ENCODE measurements at places on chromosomes 2 and 18. TPM values are rescaled to one million over a fixed set of nuclear protein-coding genes. Genes with fewer than 3 reads are reported as not detected.

Gene NYAP2
- total RNA-seq = not detected

Gene RND3
- total RNA-seq = 331 TPM

DNA sequence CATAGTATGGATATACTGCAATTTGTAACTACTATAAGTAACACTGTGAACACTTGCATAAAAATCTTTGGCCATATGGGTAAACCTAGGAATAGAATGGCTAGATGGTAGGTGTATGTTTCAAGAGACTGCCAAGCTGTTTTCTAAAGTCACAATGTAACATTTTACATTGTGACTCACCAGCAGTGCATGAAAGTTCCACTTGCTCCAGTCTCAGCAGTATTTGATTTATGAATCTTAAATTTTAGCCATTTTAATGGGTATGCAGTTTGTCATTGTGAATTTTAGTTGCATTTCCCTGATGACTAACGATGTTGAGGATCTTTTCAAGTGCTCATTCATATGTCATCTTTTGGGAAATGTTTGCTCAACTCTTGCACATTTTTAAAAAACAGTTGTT lies 86.1 kb downstream of the FARSB start:
- DNase-seq = peak; percentile 35

GRCh38 chr2:240896394-240896793 lies 438 bp upstream of the MAB21L4 start:
- DNase-seq = no peak

GRCh38 chr2:188492751-188493150 lies 201.1 kb downstream of the GULP1 start:
- no peak for DNase-seq

DNA sequence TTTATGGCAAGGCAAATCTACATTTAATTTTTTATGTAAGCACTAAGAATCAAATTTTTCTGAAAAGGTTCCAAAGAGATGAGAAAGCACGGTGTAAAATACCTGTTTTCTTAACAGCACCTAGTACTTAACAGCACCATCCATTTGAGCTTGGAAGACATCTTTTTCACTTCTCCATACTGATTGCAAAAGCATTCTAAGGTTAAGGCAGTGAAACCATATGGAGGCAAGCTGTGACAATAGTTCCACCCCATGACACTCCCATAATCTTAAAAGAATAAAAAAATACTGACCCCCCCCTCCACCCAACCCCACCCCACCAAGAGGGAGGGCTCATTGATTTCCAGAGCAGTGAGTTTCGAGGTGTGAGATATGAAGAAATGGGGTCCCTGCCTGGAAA lies 60.6 kb downstream of the ZCCHC2 start:
- DNase-seq = no peak

Gene ALK
- total RNA-seq = not detected

Gene ZNF514
- 7.2 TPM for total RNA-seq

- no peak for DNase-seq
Observed at GRCh38 chr18:12647773-12648172, 10.1 kb downstream of the SPIRE1 start.

- no peak for DNase-seq
Observed at GRCh38 chr18:26208977-26209376, 17.3 kb upstream of the TAF4B start.

DNA sequence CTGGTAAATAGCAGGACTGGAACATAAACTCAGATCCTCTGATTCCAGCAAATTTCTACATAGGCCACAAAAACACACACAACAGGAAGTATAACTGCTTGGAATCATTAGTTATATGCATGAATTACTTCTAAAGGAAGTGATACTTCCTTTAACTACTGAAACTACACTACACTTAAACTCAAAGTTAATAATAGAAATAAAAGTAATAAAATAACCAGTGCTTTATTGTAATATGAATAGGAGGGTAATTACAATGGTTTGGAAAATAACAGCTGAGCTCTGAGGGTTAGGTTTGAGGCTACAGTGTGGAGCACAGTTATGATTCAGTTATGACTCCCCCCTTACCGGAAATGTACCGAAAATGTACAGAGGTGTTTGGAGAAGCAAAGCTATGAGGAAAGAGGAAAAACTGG lies 18.5 kb upstream of the POLI start:
- DNase-seq = no peak

DNA sequence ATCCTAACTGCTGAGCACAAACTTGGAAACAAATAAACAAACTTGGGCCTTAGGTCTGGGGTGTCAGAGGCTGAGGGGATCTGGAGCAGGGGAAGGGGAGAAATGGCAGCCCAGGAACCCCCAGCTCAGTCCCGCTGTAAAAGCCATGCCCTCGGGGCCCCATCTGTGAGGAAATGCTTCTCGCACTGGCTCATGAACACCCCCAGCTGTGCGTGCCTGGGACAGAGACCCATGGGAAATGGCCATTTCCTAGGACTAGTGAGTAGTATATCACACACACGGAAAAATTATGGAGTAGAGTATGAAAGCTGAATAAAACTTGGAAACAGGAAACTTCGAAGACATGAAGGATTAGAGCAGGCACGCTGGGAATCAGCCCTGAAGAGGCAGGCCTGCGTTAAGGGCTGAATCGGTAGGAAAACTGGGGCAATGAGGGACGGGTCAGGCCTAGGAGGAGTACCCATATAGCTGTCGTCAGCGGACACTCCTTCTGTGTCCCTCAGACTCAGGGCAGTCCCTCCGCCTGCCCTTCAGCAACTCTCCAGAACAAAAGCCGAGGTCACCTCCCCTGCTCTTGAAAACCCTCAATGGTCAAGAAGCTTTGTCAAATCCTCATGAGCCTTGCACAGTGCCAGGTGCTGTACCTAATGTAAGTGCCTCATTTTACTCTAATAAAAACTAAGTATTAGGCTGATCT lies 120.8 kb upstream of the ODC1 start:
- no peak for DNase-seq

DNA sequence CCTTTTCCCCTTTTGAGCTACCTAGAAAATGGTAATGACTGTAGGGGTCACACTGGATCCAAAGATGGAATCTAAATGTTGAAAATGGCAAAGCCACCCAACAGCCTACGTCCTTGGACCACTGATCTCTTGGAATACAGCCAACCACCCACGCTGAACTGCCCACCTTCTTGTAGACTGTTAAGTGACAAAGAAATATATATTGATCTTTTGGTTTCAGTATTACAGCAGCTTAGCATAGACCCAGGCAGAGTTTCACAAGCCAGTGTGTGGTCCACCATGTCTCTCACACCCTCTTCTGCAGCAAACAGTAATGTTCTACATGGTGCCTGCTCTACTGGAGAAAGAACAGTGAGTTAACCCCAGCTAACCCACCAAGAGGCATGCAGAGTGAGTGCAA lies 20.2 kb downstream of the CACNB4 start:
- DNase-seq = no peak

Gene SLC5A7
- not detected for total RNA-seq

Gene FOXI3
- not detected for total RNA-seq

DNA sequence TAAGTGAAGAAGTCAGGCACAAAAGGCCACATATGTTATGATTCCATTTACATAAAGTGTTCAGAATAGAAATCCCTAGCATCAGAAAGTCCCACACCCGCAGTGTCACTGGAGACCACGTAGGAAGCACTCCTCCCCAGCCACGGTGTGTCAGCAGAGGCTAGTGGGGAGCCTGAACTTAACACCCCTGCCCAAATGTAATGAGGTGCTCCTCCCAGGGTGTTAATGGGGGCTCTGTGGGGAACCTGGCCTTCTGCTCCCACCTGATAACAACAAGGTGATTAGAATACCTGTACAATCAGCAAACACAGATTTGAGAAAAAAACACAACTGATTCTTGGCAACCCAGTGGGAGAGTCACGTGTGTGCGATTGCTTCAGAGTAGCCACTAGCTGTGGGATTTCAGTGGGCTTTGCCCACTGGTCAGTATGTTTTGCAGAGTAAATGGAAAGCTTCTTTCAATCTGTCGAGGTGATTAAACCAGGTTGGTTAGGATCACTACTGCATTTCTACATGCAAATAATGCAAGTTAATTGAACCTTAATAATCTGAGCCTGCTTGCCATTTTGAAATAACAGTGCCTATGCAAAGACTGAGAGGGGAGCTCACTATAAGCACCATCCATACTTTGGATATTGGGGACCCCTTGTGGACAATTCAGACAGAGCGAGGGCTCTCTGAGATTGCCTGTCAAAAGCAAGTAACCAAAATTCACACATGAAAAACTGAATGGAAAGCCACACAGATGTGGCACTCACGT lies 20.6 kb upstream of the ATRAID start:
- DNase-seq = peak; percentile 71

GRCh38 chr2:15122915-15123314 lies 438.2 kb downstream of the NBAS start:
- peak; percentile 29 for DNase-seq

- DNase-seq = peak; percentile 57
Observed at GRCh38 chr2:71884303-71885042, 263.2 kb downstream of the CYP26B1 start.

- no peak for DNase-seq
Observed at GRCh38 chr2:129480790-129481189, 498.7 kb upstream of the RAB6C start.

GRCh38 chr18:63617049-63617914 lies 26.8 kb downstream of the SERPINB4 start:
- no peak for DNase-seq

GRCh38 chr2:101273056-101273455 lies 20.4 kb downstream of the CNOT11 start:
- no peak for DNase-seq

- peak; percentile 84 for DNase-seq
Observed at GRCh38 chr18:58788971-58789875, 75.5 kb upstream of the ZNF532 start.

Gene C1QL2
- total RNA-seq = not detected

DNA sequence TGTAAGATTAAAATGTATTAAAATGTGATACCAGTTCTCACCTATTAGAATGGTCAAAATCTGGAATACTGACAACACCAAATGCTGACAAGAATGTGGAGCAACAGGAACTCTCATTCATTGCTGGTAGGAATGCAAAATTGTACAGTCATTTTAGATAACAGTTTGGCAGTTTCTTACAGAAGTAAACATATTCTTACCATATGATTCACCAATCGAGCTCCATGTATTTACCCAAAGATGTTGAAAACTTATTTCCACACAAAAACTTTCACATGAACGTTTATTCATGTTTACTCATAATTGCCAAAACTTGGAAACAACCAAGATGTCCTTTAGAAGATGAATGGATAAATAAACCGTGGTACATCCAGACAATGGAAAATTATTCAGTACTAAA lies 1193.5 kb upstream of the ACVR2A start:
- peak; percentile 32 for DNase-seq

DNA sequence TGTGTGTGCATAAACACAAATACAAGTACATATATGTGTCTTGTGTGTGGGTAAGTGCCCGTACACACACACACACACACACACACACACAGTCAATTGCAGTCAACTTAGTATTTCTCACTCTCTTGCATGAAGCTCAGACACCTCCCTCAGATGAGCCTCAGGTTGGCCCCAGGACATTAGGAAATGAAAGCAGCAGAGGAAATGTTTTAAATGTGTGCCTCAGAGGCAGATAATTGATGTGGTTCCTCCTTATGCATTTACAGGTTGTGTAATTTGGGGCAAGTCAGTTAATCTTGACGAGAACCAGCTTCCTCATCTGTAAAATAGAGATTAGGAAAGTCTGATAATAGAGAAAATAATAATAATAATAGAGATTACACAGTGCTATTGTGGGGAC lies 814.0 kb upstream of the ID2 start:
- DNase-seq = no peak

Gene TMEM18
- total RNA-seq = 21.9 TPM

- peak; percentile 25 for DNase-seq
Observed at GRCh38 chr2:237920673-237921072, 46.1 kb upstream of the UBE2F start.

DNA sequence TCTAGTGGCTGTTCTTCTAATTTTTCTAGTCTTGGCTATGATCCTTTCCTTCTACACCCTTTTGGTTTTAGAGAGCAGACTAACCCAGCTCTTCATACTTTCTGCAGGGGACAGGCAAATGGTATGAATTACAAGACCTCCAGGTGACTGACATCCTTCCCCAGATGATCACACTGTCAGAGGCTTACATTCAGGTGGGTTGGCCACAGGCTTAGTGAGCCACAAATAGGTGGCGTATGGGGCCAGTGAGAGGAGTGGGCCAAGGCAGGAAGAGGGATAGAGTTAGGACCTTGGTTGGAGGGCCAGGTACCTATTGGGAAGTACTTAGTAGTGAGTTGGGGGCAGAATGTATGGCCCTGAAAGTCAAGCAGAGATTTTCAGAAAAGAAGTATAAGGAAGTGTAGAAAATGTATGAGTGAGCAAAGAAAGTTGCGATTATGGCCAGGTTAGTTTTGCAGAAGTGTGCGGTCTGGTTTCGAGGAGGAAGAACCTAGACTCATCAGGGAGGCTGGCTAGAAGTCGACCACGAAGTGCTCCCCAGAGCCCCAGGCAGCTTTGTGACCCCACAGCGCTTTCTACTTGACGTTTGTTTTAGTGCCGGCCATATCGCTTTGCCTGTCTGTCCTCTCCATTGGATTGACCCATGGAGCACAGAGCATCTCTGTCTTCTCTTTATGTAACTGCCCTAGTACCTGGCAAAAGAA lies 20.0 kb downstream of the SFTPB start:
- no peak for DNase-seq

Gene NT5C1B
- not detected for total RNA-seq

Gene TUBA3D
- not detected for total RNA-seq

DNA sequence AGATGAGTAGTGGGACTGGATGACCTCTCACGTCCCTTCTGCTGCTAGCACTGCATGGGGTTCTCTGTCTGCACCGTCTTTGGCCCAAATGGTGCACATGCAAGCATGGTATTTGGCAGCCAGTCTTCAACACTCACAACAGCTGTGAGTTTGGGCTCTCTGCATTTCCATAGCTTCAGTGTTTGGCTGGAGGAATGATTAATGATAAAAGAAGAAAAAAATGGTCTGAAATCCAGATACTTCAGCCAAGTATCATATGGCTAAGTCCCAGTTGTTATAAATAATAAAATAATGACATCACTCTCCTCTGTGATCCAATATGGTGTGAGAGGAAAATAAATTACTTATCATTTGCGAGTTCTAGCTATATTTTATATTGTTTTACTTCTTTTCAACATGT lies 173.3 kb downstream of the DCDC2C start:
- no peak for DNase-seq

- peak; percentile 28 for DNase-seq
Observed at GRCh38 chr2:9166579-9167377, 39.8 kb upstream of the ASAP2 start.

Gene TUBB6
- 997 TPM for total RNA-seq

Gene CYP27A1
- total RNA-seq = 5.2 TPM

- peak; percentile 97 for DNase-seq
Observed at GRCh38 chr18:49052891-49053644, 102.3 kb upstream of the SMAD7 start.

Gene CPLX4
- not detected for total RNA-seq

GRCh38 chr2:153477636-153478288 lies 800 bp downstream of the RPRM start:
- no peak for DNase-seq

- DNase-seq = no peak
Observed at GRCh38 chr2:210686401-210686800, 130.0 kb downstream of the CPS1 start.

Gene MGAT5
- 47.8 TPM for total RNA-seq

Gene HRH4
- not detected for total RNA-seq

Gene HAUS1
- 25.3 TPM for total RNA-seq

Gene TMEM247
- total RNA-seq = not detected

Gene HTR2B
- total RNA-seq = 0.72 TPM

Data from IMR-90 (cell line).